ENCODE measurements at places on chromosomes 16 and 17.
A peak's percentile ranks its signal among the peaks of the same experiment; 100 is the strongest.

DNA sequence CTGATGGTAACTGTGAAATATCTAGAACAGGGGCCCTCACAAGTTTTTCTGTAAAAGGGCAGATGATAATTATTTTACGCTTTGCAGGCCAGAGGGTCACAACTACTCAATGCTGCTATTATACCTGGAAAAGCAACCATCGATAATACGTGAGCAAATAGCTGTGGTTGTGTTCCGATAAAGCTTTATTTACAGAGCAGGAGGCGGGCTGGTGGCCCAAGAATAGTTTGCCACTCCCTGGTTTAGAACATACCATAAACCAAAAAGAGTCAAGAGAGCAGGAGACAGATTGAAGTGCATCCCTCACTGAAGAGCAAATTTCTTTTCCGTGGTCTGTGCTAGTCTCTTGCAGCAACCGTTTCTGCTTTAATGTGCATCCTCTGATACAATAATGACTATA lies 77.9 kb upstream of the DYNLRB2 start:
- no peak for DNase-seq

- no peak for DNase-seq
Measured at GRCh38 chr16:57349212-57350031, 9.2 kb upstream of the CCL22 start.

GRCh38 chr17:15342460-15342859 lies 1.1 kb upstream of the TEKT3 start:
- DNase-seq = no peak

- DNase-seq = no peak
Measured at GRCh38 chr16:49351096-49351487, 22.5 kb upstream of the C16orf78 start.

GRCh38 chr17:2906901-2907300 lies 110.7 kb downstream of the RAP1GAP2 start:
- DNase-seq = no peak

DNA sequence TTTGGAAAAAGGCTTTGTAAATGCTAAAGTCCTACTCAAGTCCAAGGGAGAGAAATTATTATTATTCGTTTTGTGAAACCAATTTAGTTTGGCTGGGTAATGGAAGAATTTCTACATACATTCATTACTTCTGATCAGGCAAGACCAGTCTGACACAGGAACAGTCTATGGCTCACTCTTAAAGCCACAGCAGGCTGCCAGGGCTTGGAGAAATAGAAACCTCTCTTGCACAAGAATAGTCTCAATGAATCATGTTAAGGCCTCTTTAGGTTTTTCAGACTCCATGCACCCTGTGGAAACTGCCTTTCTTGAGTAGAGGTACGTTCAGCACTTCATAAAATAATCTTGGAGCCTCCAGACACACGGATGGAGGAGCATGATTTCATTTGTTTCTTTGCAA lies 167.7 kb downstream of the IRX3 start:
- peak; percentile 13 for DNase-seq

GRCh38 chr17:6437956-6438355 lies 3.0 kb upstream of the AIPL1 start:
- no peak for DNase-seq

- DNase-seq = no peak
Measured at GRCh38 chr16:2054543-2055245, 6.9 kb downstream of the TSC2 start.

- no peak for DNase-seq
Measured at GRCh38 chr17:78672871-78673371, 95.7 kb upstream of the DNAH17 start.

GRCh38 chr17:17364338-17364667 lies 61.1 kb downstream of the NT5M start:
- DNase-seq = no peak

DNA sequence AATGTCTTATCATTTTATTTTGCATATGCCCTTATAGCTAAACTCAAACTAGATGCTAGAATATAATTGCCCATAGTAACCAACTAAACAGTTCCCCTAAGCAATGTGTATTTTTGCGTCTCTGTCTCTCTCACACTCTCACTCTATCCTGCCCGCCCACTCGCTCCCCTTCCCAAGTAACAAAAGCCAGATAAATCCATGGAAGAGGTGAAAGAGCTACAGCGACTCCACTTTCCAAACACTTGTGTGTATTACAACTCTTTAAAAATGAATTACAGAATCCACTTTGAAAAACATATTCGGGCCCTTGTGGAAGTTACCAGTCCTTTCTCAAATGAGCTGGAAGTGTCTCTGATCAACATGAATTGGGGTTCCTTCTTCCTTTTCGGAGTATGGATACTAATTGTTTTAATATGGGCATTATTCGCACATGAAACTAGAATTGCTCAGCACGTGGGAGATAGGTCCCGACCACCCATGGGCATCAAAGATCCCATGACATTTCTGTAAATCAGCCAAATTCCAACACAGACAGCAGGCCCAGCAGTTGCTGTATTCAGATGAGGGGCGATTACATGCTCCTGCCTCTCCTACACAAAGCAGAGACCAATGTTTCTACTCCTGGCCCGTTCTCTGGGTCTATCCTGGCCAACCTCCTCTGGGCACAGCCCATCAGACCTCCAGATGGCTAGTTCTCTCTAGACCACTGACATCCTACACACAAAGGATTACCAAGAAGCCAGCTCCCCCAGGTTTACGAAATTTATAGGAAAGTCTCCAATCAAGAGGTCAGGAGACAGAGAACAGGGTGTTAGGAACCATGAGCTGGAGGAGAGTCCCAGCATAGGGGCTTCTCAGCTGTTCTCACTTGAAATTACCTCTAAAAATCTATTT lies 121.5 kb downstream of the ZFHX3 start:
- peak; percentile 57 for DNase-seq

GRCh38 chr17:1548032-1548431 lies 14.6 kb downstream of the PITPNA start:
- no peak for DNase-seq

DNA sequence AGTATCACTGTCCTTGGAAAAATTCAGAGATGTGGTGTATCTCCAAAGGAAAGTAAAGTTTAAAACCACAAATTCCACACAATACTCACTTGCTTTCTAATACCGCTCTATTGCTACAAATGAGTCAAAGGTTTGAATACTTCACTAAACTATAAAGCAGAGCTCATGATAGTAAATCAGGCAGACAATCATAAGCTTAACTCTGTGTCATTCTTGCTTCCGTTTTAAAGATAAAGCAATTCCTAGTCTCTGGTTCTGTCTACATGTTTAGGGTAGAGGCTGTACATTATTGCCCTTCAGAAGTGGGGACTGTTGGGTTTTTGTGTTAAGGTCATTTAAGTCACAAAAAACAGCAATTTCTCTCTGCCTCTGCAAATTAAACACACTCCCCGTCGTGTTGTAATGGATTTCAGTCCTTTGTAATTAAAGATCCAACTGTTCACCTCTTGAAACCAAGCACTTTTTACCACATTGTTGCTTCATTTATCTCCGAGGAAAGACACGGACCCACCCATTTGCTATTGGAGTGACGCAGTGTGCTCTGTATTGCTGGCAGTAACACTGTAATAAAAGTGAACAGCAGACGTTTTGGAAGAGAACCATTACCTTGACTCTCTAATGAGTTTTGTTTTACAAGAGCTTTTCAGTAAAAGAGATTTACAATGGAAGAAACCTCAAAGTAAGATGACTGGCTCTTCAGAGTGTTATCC lies 83.1 kb upstream of the CNTNAP4 start:
- DNase-seq = no peak

- no peak for DNase-seq
Measured at GRCh38 chr17:55521186-55521585, 9.9 kb upstream of the SMIM36 start.

DNA sequence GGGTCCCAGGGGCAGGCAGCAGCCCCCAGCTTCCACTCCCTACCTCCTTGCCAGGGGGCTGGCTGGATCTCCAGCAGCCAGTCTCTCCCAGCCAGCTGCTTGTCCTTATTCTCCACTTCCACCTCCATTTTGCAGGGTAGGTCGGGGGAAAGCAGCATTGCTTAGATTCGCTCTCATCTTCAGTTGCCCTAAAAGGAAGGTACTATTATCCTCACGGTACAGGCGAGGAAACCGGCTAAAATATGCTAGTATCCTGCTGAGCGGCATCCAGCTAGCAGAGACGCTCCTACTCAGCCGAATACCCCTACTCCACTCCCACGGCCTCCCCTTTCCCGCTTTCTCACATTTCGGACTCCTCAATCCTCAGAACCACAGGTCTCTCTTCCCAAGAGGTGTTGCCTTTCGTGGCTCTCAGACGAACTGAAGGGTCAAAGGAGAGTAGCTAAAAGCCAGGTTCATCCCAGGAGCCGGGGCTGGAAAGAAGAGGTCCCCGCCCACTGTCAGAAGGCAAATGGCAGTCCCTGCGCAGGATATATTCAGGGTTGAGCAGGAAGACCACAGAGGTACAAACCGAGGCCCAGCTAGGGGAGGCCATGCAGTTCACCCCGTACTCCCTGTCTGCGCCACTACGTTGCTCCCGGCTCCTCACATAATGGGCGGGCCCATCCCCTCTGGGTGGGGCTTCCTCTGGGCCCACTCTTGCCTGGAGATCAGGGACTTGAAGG lies 1.7 kb upstream of the RAB11FIP4 start:
- no peak for DNase-seq

DNA sequence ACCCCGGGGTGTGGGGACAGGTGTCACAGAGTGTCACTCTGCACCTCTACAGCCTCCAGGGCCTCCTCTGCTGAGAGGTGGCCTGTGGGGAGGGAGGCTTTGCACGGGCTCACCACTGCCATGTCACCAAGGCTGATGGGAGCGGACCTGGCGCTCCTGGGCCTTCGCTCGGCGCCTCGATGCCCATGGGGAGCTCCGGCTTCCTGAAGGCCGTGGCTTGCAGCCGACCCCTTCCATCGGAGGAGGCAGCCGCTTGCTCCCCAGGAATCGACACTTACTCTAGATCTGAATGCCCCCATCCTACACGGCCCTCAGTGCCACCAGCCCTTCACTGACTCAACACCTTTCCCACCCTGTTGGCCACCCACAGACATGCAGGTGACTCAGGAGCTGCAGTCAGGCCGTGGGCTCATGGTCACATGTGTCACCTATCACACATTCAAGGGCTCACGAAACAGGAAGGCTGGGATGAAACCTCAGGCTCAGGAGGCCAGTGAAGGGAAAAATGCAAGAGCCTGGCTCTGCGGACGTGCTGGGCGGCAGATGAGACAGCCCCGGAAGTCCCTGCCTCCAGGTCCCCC lies 11.9 kb downstream of the LGALS3BP start:
- no peak for DNase-seq

DNA sequence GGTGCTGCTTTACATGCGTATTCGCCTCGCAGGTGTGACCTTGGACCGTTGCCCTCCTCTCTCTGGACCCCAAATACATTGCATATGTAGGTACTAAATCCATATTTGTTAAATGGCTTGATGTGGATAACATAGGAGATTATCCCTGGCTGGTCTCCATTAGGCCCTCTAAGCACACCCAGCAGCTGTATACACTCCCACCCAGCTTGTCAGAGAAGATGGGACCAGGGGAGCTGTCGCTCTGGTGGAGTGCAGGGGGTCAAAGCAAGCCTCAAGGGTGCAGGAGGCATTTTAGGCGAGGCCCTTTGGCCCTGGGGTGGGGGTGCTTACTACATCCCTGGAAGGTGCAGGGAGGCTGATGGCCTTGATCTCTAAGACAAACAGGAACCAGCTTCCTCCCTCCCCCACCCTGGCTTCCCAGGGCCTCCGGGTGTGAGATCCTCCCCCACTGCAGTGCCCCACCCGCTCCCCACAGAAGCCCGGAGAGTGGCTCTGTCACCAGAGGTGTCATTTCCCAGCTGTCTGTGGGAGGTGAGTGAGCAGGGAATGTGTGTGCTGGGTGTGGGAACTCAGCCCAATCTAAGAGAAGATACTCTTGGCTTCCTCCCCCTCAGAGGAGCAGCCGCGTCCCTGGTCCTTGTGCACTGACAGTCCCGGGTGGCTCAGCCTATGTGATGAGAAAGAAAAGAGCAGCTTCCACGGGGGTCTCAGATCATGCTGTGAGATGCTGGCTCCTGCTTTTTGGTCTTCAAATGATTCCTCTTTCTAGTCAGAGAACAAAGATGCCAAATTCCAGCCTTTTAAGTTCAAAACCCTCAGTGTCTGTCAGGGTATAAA lies 1.4 kb upstream of the VAMP2 start:
- DNase-seq = peak; percentile 55

DNA sequence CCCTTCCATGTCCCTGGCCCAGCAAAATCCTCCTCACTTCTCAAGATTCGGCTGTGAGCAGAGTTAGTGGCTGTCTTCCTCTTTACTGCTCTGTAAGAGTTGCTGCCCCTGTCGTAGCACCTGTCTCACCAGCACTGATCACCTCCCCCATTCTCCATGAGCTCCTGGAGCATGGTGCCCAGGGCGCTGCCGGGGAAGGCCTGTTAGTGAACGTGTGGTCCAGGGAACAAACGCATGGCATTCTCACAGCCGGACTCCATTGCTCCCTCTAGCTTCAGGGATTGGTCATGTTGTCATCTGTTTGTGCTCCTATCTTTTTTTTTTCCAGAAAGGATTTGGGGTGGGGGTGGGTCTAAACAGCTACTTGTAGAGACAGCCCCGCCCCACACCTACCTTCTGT lies 141.2 kb downstream of the CMIP start:
- no peak for DNase-seq

GRCh38 chr16:890217-890616 lies 80.6 kb downstream of the LMF1 start:
- no peak for DNase-seq

DNA sequence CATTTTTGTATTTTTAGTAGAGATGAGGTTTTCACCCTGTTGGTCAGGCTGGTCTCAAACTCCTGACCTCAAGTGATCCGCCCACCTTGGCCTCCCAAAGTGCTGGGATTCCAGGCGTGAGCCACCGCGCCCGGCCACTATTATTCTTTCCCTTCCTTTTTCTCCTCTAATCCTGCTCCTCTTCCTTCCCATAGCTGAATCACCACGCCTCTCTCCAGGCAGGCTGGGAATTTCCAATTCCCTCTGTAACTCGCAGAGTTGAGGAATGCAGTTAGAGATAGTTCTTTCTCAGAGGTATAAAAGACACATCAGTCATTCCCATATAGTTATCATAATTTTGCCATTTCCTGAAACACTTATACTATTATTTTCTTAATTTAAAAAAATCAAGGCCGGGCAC lies 11.2 kb downstream of the METTL16 start:
- DNase-seq = no peak

DNA sequence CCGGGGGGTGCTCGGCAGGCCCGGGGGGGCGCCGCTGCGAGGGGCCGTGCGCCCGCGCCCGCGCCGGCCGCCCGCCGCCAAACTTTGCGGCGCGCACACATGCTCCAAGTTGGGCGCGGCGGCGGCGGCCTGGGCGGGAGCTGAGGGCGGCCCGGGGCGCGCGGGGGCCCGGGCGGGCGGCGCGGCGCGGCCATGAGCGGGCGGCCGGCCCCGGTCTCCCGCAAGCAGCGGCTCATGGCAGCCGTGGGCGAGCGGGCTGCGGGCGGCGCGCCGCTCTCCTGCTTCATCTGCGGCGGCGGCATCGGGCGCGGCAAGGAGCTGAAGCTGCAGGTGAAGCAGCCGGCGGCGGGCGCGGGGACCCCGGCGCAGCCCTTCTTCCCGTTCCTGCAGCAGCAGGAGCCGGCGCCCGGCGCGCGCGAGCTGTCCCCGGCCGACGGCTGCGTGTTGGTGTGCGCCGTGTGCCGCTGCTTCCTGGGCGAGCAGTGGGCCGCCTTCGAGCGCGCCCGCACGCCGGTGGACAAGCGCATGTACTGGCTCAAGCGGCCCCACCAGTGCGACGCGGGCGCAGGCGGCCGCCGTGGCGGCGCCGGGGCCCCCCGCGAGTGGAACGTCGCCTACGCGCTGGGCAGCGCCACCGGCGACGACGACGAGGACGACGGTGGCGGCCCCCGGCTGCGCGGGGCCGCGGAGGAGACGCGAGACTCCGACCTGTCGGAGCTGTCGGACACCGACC lies 57.2 kb upstream of the CIBAR2 start:
- peak; percentile 48 for DNase-seq

Measured in fibroblast of pulmonary artery (primary cell).